ENCODE measurements at places on chromosomes 12 and 14.

DNA sequence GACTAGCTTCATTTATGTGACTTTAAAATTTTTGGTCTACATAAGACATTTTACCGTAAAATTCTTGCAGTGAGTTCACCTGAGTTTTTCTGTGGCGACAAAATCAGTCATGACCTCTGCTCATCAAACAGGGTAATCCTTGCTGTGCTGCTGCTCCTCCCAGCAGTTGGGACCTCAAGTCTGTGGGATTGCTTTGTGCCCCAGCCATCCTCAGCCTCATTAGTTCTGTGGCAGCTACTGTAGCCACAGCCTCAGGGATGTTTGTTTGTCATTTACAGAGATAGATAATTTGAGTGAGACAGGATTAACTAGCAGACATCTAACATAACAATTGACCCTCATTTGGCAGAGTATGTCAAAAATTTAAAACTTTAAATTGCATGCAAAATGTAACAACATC lies 357.0 kb downstream of the PCNX1 start:
- no peak for DNase-seq

- no peak for DNase-seq
These were observed 18.5 kb downstream of the NCOR2 start for GRCh38 chr12:124548854-124549378.

- no peak for DNase-seq
These were observed 130.8 kb downstream of the SLC25A47 start for GRCh38 chr14:100453930-100454329.

DNA sequence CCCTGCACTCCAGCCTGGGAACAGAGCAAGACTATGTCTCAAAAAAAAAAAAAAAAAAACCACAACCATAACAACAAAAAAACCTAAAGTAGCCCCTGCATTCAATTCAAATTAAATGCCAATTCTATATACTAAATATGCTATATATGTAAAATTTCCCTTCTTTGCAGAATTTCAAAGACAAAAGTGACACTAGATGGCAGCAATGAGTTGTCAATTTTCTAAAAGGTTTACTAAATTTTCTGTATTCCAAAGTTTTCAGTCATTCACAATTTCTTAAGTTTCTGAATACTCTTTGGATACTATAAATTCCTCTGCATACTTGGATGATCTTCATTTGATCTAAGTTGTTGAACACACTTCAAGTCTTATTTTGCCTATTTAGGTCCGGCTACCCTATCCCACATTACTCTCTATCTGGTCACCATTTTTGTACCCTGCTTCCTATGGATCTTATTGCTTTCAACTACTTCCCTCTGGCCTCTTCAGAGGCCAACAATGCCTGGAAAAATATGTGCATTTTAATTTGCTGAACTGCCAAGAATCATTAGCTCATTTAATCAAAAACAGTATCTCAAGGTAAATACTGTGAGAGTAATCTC lies 27.9 kb downstream of the HNRNPC start:
- DNase-seq, result no peak

DNA sequence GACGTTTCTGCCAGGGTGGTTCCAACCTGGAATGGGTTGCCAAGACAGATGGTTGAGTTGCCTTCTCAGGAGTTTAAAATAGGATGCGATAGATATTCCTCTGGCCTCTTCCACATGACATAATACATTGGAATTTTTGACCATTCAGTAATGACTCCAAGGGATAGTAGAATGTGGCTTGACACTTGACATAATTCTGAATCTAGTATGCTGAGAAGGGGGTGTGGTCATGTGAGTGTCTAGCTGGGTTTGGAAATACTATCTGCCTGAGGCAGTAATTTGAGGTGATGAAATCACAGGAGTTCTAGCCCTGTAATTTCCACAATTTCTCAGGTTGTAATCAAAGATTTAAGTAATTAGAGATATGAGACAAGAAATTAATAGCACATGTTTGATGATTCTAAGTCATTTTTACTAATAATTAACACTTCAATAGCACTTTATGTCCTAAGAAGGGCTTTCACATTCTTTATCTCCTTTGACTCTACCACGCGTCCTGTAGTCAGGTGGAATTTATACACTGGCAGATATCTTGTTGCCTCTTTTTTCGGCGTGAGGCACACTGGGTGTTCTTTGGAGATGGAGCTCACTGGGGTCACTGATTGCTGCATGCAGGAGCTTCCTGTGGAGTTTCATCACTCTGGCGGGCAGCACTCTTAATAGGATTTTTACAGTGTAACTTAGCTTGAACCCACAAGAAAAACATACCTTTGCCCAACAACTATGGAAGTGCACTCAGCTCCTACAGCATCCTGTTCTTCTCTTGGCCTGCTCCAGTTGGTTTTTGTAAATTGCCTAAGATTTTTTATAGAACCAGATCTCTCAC lies 3.2 kb upstream of the AMIGO2 start:
- no peak for DNase-seq

GRCh38 chr12:88122666-88123065 lies 19.2 kb downstream of the CEP290 start:
- no peak for DNase-seq

GRCh38 chr12:129563266-129563665 lies 340.6 kb downstream of the TMEM132D start:
- DNase-seq, result no peak

DNA sequence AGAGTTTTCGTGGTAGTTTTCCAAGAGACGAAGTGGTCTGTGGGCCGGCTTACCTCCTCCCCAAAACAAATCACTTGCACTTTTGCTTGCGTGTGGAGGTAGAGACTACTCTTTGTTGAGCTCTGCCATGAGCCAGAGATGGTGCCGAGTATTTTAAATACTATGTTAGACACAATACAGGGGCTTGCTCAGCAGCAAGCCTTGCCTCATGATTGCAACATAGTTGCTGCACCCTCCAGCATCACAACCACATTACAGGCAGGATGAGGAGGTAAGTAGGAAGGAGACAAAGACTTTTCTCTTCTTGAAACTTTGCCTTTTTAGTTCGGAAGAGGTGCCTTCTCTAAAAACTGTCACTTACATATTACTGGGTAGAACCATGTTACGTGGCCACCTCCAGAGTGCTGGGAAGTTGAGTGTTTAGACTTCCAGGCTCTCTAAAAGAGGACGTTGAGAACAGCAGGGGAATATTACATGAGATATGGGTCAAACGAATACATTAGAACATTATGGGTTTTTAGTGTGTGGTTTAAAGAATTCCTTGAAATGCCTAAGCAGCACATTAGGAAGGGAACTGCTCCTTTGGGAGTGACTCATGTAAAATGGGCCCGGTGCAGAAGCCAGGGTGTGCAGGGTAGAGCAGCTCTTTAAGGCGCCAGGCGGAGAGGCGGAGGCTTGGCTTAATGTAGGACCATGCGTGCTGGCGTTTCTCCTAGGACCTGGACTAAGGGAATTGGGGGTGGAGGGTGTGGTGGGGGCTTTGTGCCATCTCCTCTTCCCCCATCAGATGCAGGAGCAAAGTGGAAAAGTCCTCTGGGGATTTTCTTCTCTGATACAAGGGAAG lies 110.6 kb upstream of the PRMT8 start:
- DNase-seq, result no peak

- no peak for DNase-seq
These were observed 107.6 kb downstream of the APAF1 start for GRCh38 chr12:98752726-98753125.

DNA sequence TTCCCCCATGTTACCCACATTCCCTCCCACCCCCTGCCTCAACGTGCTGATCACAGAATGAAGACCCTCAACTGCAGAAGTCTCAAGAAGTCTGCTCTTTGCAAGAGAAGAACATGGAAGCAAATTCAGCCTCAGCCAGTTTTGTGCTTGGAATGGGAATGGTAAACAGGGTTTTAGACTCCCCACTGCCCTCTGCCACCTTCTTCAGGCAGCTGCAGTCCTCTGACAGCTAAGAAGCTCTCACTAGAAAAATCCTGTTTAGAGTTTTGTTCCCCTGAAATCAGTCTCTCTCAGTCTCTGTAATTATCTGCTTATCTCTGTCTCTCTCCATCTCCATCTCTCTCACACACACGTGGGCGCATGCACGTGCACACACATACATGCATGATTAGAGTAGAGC lies 85.4 kb downstream of the CRACR2A start:
- DNase-seq, result no peak

- DNase-seq, result no peak
These were observed 249.2 kb downstream of the NELL2 start for GRCh38 chr12:44626883-44627282.

DNA sequence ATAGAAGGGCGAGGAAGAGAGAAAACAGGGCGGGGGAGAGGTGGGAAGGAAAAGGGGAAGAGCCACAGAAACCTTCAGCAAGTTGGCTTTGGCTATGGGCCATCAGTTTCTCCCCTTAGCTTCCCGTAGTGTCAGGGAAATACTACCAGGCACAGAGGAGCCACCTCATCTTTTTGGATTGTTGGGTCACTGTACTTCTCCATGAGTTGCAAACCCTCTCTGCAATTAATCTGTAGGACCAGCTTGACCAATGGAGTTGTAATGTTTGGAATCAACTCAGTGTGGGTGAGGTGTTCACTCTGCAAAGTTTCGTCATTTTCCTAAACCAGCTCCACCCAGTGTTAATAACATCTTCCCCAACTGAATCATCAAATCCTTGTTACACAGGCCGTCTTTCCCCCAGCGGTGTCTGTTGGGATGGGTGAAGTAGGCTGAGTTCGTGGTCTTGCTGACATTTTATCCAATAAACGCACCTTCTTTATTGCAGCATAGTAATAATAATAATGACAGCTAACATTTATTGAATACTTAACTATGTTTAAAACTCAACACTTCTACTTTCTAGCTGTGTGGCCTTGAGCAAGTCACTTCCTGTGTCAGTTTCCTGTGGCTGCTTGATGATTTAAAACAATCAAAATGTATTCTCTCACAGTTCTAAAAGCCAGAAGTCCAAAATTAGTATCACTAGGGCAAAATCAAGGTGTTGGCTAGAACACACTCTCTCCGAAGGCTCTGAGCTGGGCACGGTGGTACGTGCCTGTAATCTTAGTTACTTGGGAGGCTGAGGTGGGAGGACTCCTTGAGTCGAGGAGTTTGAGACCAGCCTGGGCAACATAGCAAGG lies 8.1 kb upstream of the GLTP start:
- DNase-seq, result peak; percentile 21

DNA sequence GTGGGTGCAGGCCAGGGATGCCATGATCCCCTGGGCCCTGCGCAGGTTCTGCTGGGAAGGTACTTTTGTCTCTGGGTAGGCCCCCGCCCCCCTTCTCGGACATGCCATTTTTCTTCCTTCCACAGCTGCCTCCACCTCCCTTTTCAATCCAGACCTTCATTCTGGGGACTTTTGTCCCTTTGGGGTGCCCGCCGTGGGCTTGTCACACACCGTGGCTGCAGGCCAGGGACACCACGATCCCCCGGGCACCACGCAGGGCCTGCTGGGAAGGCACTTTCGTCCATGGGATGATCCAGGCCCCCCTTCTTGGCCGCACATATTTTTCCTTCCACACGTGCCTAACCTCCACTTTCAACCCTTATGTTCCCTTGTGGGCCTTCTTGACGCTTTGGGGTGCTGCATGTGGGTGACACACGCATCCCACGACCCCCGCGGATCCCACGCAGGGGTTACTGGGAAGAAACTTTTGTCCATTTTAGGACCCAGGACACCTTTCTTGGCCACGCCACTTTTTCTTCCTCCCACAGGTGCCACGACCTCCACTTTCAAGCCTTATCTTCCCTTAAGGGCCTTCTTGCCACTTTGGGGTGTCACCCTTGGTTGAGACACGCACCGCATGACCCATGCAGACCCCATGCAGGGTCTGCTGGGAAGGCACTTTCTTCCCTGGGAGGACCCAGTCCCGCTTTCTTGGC lies 272.5 kb downstream of the ALG10 start:
- DNase-seq, result no peak

Data from stimulated activated naive CD4-positive, alpha-beta T cell treated with Interleukin-2 at 50 U/mL for 16 hours (primary cell).